ENCODE measurements at places on chromosomes 1 and 21.

GRCh38 chr1:218408942-218409341 is 63.8 kb downstream of the TGFB2 start:
- no peak for DNase-seq

- no peak for DNase-seq
Observed at GRCh38 chr1:22365331-22366295, 86.0 kb upstream of the ZBTB40 start.

GRCh38 chr1:172425339-172425738 is 4.9 kb downstream of the C1orf105 start:
- no peak for DNase-seq

DNA sequence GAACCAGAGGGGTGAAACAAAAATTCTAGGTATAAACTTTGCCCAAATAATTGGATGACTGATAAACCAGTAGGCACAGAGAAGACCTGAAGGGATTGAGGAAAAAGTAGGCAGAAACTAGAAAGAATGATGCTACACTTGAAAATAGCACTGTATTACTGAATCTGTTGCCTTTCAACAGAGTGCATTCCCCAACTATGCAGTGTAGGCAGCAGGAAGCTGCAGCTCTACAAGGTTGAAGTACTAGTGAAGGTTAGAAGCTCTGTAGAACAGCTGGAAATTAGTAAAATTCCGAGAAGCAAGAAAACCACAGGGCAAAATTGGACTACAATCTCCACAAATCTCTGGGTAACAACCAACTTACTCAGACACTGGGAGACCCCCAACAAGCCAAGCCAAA is 27.4 kb downstream of the ZNF644 start:
- no peak for DNase-seq

GRCh38 chr1:163414778-163415177 is 93.0 kb downstream of the NUF2 start:
- DNase-seq, result no peak

DNA sequence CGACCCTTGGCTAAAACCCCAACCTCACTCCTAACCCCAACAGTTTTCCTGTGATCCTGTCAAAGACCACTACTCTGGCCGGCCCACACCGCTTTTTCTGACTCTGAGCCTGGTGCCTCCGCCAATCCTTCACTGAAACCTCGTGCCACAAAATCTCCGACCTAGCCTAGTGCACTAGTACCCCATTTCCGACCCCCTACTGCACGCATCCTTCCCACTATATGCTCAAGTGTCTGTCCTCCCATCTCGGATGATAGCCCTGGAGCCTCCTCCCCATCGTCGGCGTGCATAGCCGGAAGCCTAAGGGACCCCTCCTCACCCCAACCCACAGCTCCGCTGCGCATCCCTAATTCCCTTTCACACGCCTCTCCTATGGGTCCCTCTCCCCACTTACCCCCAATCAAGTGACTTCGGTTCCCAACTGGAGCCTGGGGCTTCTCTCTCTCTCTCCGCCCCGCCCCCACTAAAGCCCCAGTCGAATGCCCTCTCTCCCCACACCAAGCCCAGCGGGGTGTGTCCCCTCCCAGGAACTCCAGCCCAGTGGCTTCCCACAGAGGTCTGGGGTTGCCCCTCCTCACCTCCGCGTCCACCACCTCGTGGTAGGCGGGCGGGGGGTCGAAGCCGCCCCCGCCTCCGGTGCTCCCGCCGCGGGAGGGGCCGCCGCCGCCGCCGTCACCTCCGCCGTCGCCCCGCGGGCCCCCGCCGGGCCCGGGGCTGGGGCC is 791 bp downstream of the USP24 start:
- DNase-seq, result no peak

- DNase-seq, result no peak
Observed at GRCh38 chr1:48775831-48776392, 779 bp downstream of the BEND5 start.

GRCh38 chr1:10615332-10615731 is 140.6 kb downstream of the PEX14 start:
- no peak for DNase-seq
